ENCODE measurements at places on chromosomes 12 and 14.

DNA sequence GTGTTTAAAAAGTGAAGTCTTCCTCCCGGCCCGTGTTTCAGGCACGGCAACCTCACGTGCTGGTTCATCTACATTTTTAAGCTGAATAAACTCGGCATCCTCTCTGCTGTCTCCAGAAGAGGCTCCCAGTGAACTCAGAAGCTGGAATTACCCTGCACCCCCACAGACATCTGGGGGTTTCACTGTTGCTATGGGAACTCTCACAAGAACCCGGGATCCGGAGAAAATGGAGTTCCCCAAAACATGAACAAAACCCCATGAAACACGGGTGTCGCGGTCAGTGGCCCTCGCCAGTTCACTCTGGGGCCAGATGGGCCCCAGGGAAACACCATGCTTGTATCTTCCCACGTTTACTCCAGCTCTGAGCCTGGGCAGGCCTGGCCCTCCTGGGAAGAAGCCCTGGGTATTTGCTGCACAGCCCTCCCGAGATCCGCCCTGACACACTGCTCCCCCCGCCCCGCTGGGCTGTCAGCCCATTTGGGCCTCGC lies 143.7 kb downstream of the PIWIL1 start:
- no peak for DNase-seq
- no peaks in the 10 kb centered on the region for H3K4me1 ChIP-seq
- H3K4me3 ChIP-seq, result no peak overlapping the region
- H3K27me3 ChIP-seq, result no peaks in the 10 kb centered on the region
- no peaks in the 10 kb centered on the region for H3K36me3 ChIP-seq
- H3K27ac ChIP-seq, result no peak overlapping the region

GRCh38 chr14:61934385-61934784 lies 172.2 kb downstream of the SNAPC1 start:
- H3K4me1 ChIP-seq, result no peaks in the 10 kb centered on the region
- no peak overlapping the region for H3K4me3 ChIP-seq
- no peak overlapping the region for H3K27ac ChIP-seq
- H3K36me3 ChIP-seq, result no peaks in the 10 kb centered on the region
- no peak for DNase-seq

- H3K36me3 ChIP-seq, result no peaks in the 10 kb centered on the region
- no peak overlapping the region for H3K4me3 ChIP-seq
- DNase-seq, result no peak
- H3K27ac ChIP-seq, result no peak overlapping the region
- no peaks in the 10 kb centered on the region for H3K27me3 ChIP-seq
- H3K4me1 ChIP-seq, result no peaks in the 10 kb centered on the region
Observed at GRCh38 chr12:77696183-77696582, 134.5 kb upstream of the NAV3 start.

GRCh38 chr14:38158468-38158867 lies 49.2 kb upstream of the SSTR1 start:
- H3K36me3 ChIP-seq, result no peaks in the 10 kb centered on the region
- no peaks in the 10 kb centered on the region for H3K4me1 ChIP-seq
- H3K4me3 ChIP-seq, result no peak overlapping the region
- no peaks in the 10 kb centered on the region for H3K27me3 ChIP-seq
- DNase-seq, result no peak

DNA sequence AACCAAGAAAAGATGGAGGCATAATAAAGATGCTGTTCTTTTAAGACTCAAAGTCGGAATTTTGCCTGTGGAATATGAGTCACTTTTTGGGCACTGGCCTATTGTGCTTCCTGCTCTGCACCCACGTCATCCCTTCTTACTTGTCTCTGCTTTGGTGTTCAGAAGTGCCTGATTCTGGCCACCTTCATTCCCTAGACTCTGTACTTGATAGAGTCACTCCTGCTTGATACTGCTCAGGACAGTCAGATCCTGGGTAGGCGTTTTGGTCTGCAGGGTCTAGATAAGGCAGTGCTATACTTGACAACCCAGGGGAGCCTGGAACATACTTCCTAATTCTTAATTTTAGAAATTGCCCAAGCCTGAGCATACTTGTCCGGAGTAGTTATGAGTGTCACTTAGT lies 1.9 kb downstream of the LRRK2 start:
- peak overlapping the region; percentile 31 for H3K4me3 ChIP-seq
- H3K4me1 ChIP-seq, result no peaks in the 10 kb centered on the region
- DNase-seq, result no peak
- H3K27ac ChIP-seq, result peak overlapping the region; percentile 82

GRCh38 chr14:53391156-53391555 lies 238.0 kb upstream of the DDHD1 start:
- no peaks in the 10 kb centered on the region for H3K36me3 ChIP-seq
- no peak overlapping the region for H3K4me3 ChIP-seq
- H3K4me1 ChIP-seq, result no peaks in the 10 kb centered on the region

DNA sequence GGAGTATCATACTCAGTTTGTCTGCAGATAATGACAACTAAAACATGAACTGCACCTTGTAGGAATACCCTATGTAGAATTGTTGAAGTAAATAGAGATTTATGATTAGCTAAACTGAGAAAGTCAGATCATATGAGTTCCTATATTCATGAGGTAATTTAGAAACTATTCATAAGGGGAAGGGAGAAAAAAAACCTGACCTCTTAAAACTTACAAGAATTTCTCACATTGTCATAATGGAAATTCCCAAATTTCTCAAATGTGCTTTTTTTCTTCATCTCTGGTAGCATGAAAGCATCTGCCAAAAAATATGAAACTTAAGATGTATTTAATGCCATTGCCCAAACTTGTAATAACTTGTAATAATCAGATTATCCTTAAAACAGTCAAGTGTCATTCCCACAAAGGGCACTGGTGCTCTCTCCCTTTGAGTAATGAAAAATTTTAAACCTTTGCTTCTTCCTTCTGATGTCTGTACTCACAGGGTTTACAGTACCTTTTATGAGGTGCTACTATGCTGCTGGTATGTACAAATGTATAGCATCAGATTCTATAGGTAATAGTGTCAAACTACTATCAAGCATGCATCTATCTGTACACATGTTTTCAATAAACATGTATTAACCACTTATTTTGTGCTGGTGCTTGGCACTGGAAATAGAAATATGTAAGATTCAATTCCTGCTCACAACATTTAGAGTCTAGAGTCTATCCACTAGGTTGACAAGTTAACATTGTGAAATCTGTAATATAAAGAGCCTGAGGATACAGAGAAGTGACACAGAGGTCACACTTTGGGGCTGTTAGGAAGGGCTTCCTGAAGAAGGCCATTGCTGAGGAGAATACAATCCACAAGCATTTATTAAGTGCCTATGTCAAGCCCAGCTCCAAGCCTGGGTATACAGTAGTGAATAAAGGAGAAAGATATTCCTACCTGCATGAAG lies 17.4 kb upstream of the DRAM1 start:
- no peaks in the 10 kb centered on the region for H3K36me3 ChIP-seq
- no peak overlapping the region for H3K4me3 ChIP-seq
- no peak overlapping the region for H3K27ac ChIP-seq
- peaks cover 4% of the 10 kb centered on the region for H3K4me1 ChIP-seq

DNA sequence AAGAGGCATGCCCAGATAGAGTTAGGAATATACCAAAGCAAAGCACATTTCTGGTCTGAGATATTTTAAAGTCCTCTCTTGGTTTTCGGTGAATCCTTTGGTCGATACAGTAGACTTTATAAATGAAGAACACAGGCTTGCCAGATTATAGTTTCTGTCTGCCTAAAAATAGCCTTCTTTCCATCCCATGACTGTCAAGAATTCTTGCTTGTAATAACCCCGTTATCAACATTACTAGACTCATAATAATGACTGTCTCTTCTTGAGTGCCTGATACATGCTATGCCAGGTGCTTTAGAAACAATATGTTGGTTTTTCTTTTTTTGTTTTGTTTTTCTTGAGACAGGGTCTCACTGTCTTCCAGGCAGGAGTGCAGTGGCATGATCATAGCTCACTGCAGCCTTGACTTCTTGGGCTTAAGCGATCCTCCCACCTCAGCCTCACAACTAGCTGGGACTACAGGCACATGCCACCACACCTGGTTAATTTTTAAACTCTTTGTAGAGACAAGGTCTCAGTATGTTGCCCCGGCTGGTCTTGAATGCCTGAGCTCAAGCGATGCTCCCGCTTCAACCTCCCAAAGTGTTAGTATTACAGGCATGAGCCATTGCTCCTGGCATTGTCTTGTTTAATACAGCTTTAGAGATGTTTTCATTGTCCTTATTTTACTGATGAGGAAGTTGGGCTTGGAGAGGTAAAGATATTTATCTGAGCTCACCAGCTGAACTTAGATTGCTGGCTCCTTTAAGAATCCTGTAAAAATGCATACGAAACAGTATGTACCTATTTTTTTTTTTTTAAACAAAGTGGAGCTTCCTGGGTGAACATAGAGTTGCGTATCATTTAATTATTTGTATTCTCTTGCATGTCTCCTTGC lies 30.4 kb downstream of the CHST11 start:
- DNase-seq, result no peak
- H3K36me3 ChIP-seq, result no peaks in the 10 kb centered on the region
- H3K4me3 ChIP-seq, result no peak overlapping the region
- H3K27ac ChIP-seq, result no peak overlapping the region
- H3K4me1 ChIP-seq, result no peaks in the 10 kb centered on the region

DNA sequence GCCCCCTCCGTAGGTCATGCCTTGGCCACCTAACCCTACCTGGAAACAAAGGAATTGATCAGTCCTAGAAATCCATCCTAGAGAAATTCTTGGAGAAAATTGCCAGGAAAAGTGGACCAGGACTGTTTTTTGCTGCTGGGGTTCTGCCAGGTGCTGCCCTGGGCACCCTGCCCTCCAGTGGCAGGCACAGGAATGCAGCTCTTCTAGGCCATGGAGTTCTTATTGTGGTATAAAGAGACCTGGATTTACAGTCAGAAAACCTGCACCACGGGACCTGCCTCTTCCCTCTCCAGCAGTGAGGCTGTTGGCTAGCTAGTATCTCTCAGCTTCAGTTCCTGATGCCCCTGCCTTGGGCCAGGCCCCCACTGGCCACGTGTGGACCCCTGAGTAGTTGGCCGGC lies 59.7 kb downstream of the SLC24A4 start:
- no peak overlapping the region for H3K27ac ChIP-seq
- no peak overlapping the region for H3K4me3 ChIP-seq
- H3K27me3 ChIP-seq, result no peaks in the 10 kb centered on the region
- H3K4me1 ChIP-seq, result no peaks in the 10 kb centered on the region

DNA sequence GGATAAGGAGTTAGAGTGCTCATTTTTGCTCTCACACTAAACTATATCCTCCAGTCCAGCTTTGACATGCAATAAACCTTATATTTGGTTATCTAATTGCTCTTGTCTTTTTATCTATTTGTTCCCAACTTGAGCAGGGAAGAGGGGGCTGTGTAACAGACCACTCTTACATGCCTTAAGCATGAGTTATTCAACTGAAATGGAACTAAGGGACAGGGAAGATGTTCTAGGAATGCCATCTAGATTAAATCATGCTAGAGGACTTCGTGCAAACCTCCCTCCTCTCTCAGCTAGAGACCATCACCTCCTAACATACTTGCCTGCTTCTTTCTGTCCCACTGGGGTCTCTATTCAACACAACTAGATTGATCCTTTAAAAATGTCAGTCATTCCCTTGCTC lies 20.6 kb downstream of the SPX start:
- H3K27ac ChIP-seq, result no peak overlapping the region
- no peaks in the 10 kb centered on the region for H3K36me3 ChIP-seq
- no peak for DNase-seq
- no peaks in the 10 kb centered on the region for H3K4me1 ChIP-seq
- no peaks in the 10 kb centered on the region for H3K27me3 ChIP-seq

GRCh38 chr14:89794096-89794495 lies 160.4 kb downstream of the EFCAB11 start:
- H3K4me3 ChIP-seq, result no peak overlapping the region
- H3K4me1 ChIP-seq, result no peaks in the 10 kb centered on the region
- H3K36me3 ChIP-seq, result no peaks in the 10 kb centered on the region
- H3K27ac ChIP-seq, result no peak overlapping the region

GRCh38 chr12:91594715-91595114 lies 412.1 kb upstream of the DCN start:
- no peaks in the 10 kb centered on the region for H3K36me3 ChIP-seq
- no peaks in the 10 kb centered on the region for H3K4me1 ChIP-seq
- no peak overlapping the region for H3K27ac ChIP-seq
- no peaks in the 10 kb centered on the region for H3K27me3 ChIP-seq
- no peak overlapping the region for H3K4me3 ChIP-seq
- DNase-seq, result no peak

GRCh38 chr12:116689979-116690744 lies 47.7 kb downstream of the SPRING1 start:
- DNase-seq, result no peak
- peaks cover 10% of the 10 kb centered on the region for H3K27me3 ChIP-seq
- no peak overlapping the region for H3K4me3 ChIP-seq
- H3K36me3 ChIP-seq, result no peaks in the 10 kb centered on the region
- no peak overlapping the region for H3K27ac ChIP-seq

GRCh38 chr12:91887957-91888356 lies 257.7 kb downstream of the BTG1 start:
- no peaks in the 10 kb centered on the region for H3K27me3 ChIP-seq
- H3K4me1 ChIP-seq, result no peaks in the 10 kb centered on the region
- H3K27ac ChIP-seq, result no peak overlapping the region
- no peaks in the 10 kb centered on the region for H3K36me3 ChIP-seq
- no peak for DNase-seq

- no peaks in the 10 kb centered on the region for H3K27me3 ChIP-seq
- no peaks in the 10 kb centered on the region for H3K4me1 ChIP-seq
- H3K4me3 ChIP-seq, result no peak overlapping the region
Observed at GRCh38 chr12:69816082-69816481, 8.9 kb upstream of the MYRFL start.

- H3K27ac ChIP-seq, result no peak overlapping the region
- peak; percentile 73 for DNase-seq
- H3K4me3 ChIP-seq, result no peak overlapping the region
- H3K36me3 ChIP-seq, result no peaks in the 10 kb centered on the region
Observed at GRCh38 chr12:119804011-119804641, 73.0 kb downstream of the CIT start.

- no peaks in the 10 kb centered on the region for H3K4me1 ChIP-seq
- no peak overlapping the region for H3K27ac ChIP-seq
- DNase-seq, result no peak
Observed at GRCh38 chr14:33040372-33041140, 101.9 kb downstream of the NPAS3 start.

- no peaks in the 10 kb centered on the region for H3K36me3 ChIP-seq
- no peak overlapping the region for H3K27ac ChIP-seq
- no peak overlapping the region for H3K4me3 ChIP-seq
- peaks cover 11% of the 10 kb centered on the region for H3K27me3 ChIP-seq
- H3K4me1 ChIP-seq, result no peaks in the 10 kb centered on the region
- DNase-seq, result peak; percentile 60
Observed at GRCh38 chr12:51593539-51593938, 2.5 kb downstream of the SCN8A start.

DNA sequence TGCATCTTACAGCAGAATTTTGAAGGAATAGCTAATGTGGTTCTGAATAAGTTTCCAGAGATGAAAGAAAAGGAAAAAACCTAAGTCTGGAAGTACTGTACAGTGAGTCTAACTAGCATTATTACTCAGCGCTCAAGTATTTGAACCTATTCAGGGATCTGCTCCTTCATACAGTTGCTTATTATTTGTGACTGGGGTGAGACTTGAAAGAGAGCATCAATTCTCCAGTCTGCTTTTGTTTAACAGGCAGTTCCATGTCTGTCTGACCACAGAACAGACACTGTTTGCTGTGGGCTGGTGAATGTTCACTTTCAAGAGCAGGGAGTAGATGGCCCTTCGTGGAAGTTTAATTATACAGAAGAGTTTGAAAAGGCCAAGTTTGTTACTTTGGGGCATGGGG lies 9.3 kb downstream of the ETV6 start:
- H3K36me3 ChIP-seq, result no peaks in the 10 kb centered on the region
- H3K27me3 ChIP-seq, result no peaks in the 10 kb centered on the region
- no peak overlapping the region for H3K27ac ChIP-seq
- no peaks in the 10 kb centered on the region for H3K4me1 ChIP-seq
- no peak for DNase-seq
- H3K4me3 ChIP-seq, result no peak overlapping the region

All from lung (tissue), 17 donors.